ENCODE measurements at places on chromosomes 13 and 19. TPM values are rescaled to one million over a fixed set of nuclear protein-coding genes. Genes with fewer than 3 reads are reported as not detected.

DNA sequence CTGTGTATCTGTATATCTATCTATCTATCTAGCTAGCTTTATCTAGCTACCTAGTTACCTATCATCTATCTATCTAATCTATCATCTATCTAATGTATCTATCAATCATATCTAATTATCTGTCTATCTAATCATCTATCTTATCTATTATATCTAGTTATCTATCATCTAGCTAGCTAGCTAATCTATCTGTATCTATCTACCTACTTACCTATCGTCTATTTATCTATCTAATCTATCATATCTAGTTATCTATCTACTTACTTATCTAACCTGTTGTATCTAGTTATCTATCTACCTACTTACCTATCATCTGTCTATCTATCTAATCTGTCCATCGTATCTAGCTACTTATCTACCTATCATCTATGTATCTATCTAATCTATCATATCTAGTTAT, 17.9 kb downstream of the VSTM1 start:
- no peak for DNase-seq
- H3K4me1 ChIP-seq = no peaks in the 10 kb centered on the region
- H3K27me3 ChIP-seq = no peaks in the 10 kb centered on the region

DNA sequence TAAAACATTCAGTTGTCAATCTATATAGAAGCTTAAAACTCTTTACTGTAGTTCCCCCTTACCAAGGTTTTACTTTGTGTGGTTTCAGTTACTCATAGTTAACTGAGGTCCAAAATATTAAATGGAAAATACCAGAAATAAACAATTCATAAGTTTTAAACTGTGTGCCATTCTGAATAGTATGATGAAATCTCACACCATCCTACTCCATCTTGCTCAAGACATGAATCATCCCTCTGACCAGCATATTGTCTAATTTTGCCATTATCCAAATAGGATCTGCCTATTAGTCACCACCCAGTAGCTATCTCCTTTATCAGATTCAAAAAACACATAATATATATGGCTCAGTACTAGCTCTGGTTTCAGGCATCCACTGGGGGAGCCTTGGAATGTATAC, 22.4 kb downstream of the ZNF571 start:
- peaks cover 14% of the 10 kb centered on the region for H3K36me3 ChIP-seq
- no peak overlapping the region for H3K4me3 ChIP-seq
- H3K27ac ChIP-seq = no peak overlapping the region
- H3K4me1 ChIP-seq = no peaks in the 10 kb centered on the region

GRCh38 chr19:918481-919198, 1.5 kb downstream of the KISS1R start:
- peak overlapping the region; percentile 30 for H3K4me3 ChIP-seq
- no peak overlapping the region for H3K27ac ChIP-seq
- H3K4me1 ChIP-seq = no peaks in the 10 kb centered on the region
- peak; percentile 56 for DNase-seq
- H3K36me3 ChIP-seq = no peaks in the 10 kb centered on the region

- H3K36me3 ChIP-seq = no peaks in the 10 kb centered on the region
- H3K4me3 ChIP-seq = no peak overlapping the region
- no peaks in the 10 kb centered on the region for H3K27me3 ChIP-seq
- DNase-seq = no peak
- no peak overlapping the region for H3K27ac ChIP-seq
Observed at GRCh38 chr19:29118389-29118788, 94.6 kb downstream of the UQCRFS1 start.

GRCh38 chr19:56946159-56946558, 105.6 kb upstream of the PEG3 start:
- no peak overlapping the region for H3K27ac ChIP-seq
- no peak for DNase-seq
- H3K4me1 ChIP-seq = no peaks in the 10 kb centered on the region
- no peaks in the 10 kb centered on the region for H3K27me3 ChIP-seq

GRCh38 chr19:36950335-36951119, 34.4 kb downstream of the ZNF568 start:
- H3K27me3 ChIP-seq = no peaks in the 10 kb centered on the region
- H3K27ac ChIP-seq = no peak overlapping the region
- H3K36me3 ChIP-seq = peaks cover 9% of the 10 kb centered on the region
- no peak for DNase-seq
- H3K4me3 ChIP-seq = no peak overlapping the region
- no peaks in the 10 kb centered on the region for H3K4me1 ChIP-seq

- H3K27ac ChIP-seq = no peak overlapping the region
- no peaks in the 10 kb centered on the region for H3K36me3 ChIP-seq
- peaks cover 31% of the 10 kb centered on the region for H3K27me3 ChIP-seq
- DNase-seq = no peak
- H3K4me1 ChIP-seq = peaks cover 7% of the 10 kb centered on the region
- H3K4me3 ChIP-seq = no peak overlapping the region
Observed at GRCh38 chr19:21587549-21587948, 82.1 kb downstream of the ZNF429 start.

DNA sequence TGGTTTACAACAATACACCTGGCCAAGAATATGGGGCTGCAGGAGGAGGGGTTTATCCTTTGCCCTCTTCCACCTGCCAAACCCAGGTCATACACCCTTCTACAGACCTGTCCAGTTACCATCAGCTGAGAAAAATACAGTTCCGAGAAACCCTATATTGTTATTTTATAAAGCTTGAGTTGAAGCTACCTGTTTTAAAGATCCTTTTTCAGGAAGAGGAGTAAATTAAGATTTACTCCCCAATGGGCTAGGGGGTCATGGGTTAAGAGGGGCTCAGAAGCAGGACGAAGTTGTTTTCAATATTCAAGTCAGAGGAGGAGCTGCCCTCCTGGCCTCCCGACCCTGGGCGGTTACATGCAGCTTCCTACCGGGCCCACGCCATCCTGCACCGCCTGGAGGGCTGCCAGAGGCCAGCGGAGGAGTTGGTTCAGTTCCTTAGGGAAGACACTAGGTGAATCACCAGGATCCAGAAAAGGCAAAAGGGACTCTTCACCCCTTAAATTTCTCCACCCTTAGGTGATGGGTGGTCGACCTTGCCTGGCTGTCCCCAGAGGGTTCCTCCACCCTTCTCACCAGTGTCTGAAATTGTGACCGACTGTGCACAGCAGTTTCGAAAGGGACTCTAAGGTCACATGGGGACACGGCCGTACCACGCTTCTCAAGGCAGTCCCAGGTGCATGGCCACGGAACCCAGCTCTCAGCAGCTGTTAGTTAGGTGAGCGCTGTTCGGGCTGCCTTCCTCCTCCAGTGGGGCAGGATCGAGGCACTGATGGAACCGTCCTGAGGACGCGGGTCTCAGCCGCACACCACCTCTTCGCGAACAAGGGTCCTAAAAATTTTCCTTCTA, 1.2 kb downstream of the GJB2 start:
- DNase-seq = no peak
- no peaks in the 10 kb centered on the region for H3K36me3 ChIP-seq
- H3K4me3 ChIP-seq = peak overlapping the region; percentile 55
- H3K27me3 ChIP-seq = peaks cover 87% of the 10 kb centered on the region
- H3K4me1 ChIP-seq = no peaks in the 10 kb centered on the region

- H3K4me1 ChIP-seq = no peaks in the 10 kb centered on the region
- DNase-seq = peak; percentile 74
- no peak overlapping the region for H3K4me3 ChIP-seq
- H3K27ac ChIP-seq = peak overlapping the region; percentile 17
- H3K36me3 ChIP-seq = no peaks in the 10 kb centered on the region
- H3K27me3 ChIP-seq = no peaks in the 10 kb centered on the region
Observed at GRCh38 chr13:27264181-27264580, 6.4 kb upstream of the RASL11A start.

- H3K4me1 ChIP-seq = no peaks in the 10 kb centered on the region
- no peaks in the 10 kb centered on the region for H3K27me3 ChIP-seq
- H3K4me3 ChIP-seq = no peak overlapping the region
- no peak overlapping the region for H3K27ac ChIP-seq
Observed at GRCh38 chr13:51091839-51092238, 19.2 kb downstream of the C13orf42 start.

DNA sequence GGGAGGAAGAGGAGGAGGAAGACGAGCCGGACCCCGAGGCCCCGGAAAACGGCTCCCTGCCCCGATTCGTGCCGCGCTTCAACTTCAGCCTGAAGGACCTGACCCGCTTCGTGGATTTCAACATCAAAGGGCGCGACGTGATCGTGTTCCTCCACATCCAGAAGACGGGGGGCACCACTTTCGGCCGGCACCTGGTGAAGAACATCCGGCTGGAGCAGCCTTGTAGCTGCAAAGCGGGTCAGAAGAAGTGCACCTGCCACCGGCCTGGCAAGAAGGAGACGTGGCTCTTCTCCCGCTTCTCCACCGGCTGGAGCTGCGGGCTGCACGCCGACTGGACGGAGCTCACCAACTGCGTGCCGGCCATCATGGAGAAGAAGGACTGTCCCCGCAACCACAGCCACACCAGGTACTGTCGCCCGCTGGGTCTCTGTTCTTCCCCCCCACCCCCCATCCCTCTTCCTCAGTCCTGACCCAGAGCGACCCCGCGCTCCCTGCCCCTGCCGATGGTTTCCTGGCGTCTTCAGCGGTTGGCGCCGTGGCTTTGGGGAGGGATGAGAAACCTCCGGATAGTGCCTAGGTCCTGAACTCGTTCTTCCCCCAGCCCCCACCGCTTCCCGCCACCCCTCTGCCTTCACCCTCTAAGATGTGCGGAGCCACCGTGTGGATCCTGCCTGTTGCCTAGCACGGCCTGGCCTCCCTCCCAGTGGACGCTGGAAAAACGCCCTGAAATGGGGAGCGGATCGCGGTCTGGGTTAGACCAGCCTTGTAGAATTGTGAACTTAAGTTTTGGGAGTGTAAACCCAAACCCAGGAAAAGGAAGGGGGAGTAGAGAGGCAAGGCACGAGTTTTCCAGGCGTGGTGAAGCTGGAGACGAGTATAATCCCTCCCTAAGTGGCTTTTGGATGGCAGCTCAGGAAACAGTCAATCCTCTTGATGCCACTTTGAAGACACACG, 1.5 kb downstream of the HS6ST3 start:
- no peak overlapping the region for H3K27ac ChIP-seq
- H3K4me3 ChIP-seq = peak overlapping the region; percentile 39
- no peaks in the 10 kb centered on the region for H3K4me1 ChIP-seq
- peaks cover 92% of the 10 kb centered on the region for H3K27me3 ChIP-seq
- H3K36me3 ChIP-seq = no peaks in the 10 kb centered on the region

- DNase-seq = no peak
- no peaks in the 10 kb centered on the region for H3K4me1 ChIP-seq
- no peak overlapping the region for H3K27ac ChIP-seq
- no peaks in the 10 kb centered on the region for H3K27me3 ChIP-seq
- no peaks in the 10 kb centered on the region for H3K36me3 ChIP-seq
- H3K4me3 ChIP-seq = no peak overlapping the region
Observed at GRCh38 chr13:47076500-47076899, 179.6 kb upstream of the HTR2A start.

DNA sequence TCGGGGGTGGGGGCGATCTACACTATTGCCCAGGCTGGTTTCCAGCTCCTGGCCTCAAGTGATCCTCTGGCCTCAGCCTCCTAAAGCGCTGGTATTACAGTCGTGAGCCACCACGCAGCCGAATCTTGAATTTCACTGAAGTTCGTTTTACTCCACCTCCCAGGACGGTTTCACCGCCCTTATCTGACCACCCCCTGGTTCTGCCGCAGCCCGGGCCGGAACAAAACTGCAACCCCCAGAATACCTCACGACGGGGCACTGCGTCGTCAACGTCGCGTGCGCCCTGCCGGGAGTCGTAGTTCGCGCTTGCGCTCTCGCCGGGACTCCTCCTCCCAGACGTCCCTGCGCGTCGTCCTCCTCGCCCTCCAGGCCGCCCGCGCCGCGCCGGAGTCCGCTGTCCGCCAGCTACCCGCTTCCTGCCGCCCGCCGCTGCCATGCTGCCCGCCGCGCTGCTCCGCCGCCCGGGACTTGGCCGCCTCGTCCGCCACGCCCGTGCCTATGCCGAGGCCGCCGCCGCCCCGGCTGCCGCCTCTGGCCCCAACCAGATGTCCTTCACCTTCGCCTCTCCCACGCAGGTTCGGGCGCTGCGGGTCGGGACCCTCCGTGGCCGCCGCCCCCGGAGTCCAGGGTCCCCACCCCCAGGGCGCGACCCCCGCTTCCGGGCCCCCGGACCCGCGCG, at the start of gene ATP5F1D:
Gene ATP5F1D (plus strand): TSS at position 335 of the 679 bp plus-strand sequence. CDS start 100 bp downstream, at position 435.
- H3K4me3 ChIP-seq = peak within 1 kb of the TSS; percentile 99
- peak within 1 kb of the TSS; percentile 31 for H3K27ac ChIP-seq
- H3K27me3 ChIP-seq = no peaks in the 10 kb centered on the region

DNA sequence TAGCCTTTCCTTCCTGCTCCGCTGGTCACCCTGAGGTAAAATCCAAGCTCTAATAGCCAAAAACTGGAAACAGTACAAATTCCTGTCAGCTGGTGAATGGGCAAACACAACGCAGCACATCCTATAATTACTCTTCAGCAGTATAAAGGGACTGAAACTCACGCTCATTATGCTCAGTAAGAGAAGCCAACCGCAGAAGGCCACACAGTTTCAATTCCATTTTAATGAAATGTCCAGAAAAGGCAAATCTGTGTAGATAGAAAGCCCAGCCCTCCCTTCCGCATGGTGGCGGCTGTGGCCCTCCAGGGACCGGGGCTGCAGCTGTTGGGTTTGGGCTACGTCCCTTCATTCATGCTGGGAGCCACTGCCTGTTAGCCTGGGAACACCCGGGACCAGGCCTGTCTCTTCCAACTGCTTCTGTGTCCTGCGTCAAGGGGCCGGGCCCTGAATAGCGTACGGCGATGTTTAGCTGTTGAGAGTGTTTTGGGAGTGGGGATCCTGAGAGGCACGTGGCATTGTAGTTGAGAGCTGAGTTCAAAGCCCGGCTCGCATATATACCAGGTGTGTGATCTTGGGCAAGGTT, 23.5 kb downstream of the NKPD1 start:
- peak overlapping the region; percentile 51 for H3K27ac ChIP-seq
- DNase-seq = no peak
- H3K4me3 ChIP-seq = no peak overlapping the region
- H3K27me3 ChIP-seq = no peaks in the 10 kb centered on the region
- peaks cover 3% of the 10 kb centered on the region for H3K36me3 ChIP-seq

- no peak within 1 kb of the TSS for H3K27ac ChIP-seq
- H3K27me3 ChIP-seq = no peaks in the 10 kb centered on the region
- no peaks in the 10 kb centered on the region for H3K4me1 ChIP-seq
- no peak for DNase-seq
- H3K4me3 ChIP-seq = no peak within 1 kb of the TSS
Observed at GRCh38 chr19:22422211-22422610, at the start of gene ZNF98. Gene ZNF98 (minus strand): TSS chr19:22422346. CDS start chr19:22422224, 122 bp downstream.

- no peaks in the 10 kb centered on the region for H3K27me3 ChIP-seq
- no peak overlapping the region for H3K27ac ChIP-seq
- no peak for DNase-seq
- H3K4me3 ChIP-seq = no peak overlapping the region
Observed at GRCh38 chr13:99812625-99813024, 158.9 kb downstream of the ZIC5 start.

DNA sequence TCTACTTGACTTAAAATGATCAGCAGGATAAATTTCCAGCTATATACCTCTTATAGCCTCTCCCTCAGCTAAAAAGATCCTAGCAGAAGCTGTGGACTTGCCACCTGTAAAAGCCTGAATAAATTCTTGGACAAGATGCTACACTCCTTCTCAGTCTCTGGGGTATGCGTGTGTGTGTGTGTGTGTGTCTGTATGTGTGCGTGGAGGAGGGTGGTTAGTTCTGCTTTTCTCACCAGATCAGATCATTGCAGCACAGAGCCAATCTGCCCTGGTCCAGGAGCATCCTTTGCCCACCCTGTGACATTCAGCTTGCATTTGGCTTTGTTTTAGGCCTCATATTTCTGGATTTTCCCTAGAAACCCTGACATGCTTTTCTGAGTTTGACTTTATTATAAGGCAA, 438.3 kb downstream of the RFC3 start:
- DNase-seq = no peak
- peaks cover 4% of the 10 kb centered on the region for H3K4me1 ChIP-seq
- H3K4me3 ChIP-seq = no peak overlapping the region

Gene CEACAM7
- not detected for total RNA-seq

Gene CD209
- total RNA-seq = not detected

Gene CRB3
- total RNA-seq = 0.99 TPM

Gene CDX2
- total RNA-seq = not detected

Gene LILRB2
- total RNA-seq = not detected

Gene SERP2
- 8.6 TPM for total RNA-seq

Gene ETV2
- total RNA-seq = 1.1 TPM

Gene ZNF324
- 27.8 TPM for total RNA-seq
